ENCODE measurements at places on chromosomes 5 and 9.

- H3K4me3 ChIP-seq = no peak overlapping the region
- H3K4me1 ChIP-seq = peaks cover 16% of the 10 kb centered on the region
- peaks cover 2% of the 10 kb centered on the region for H3K36me3 ChIP-seq
- peaks cover 45% of the 10 kb centered on the region for H3K27me3 ChIP-seq
Observed at GRCh38 chr5:61202213-61202612, 39.9 kb upstream of the SMIM15 start.

DNA sequence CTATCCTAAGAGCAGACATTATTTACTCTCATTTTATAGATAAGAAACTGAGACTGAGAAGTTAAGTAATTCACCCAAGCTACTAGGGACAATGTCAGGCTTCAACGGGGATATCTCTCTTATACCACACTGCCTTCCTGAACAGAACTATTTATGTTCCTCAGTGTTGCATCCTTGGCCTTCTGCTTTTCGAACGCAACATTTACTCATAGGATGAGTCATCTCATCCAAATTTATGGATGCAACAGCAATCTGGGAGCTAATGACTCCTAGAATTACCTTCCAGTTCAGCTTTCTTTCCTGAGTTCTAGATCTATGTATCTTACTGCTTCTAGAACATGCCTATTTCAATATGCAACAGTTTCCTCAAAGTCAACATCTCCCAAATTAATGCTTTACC is 103.6 kb upstream of the PAM start:
- H3K27ac ChIP-seq = no peak overlapping the region
- H3K4me1 ChIP-seq = no peaks in the 10 kb centered on the region
- no peak overlapping the region for H3K4me3 ChIP-seq
- no peaks in the 10 kb centered on the region for H3K27me3 ChIP-seq
- H3K36me3 ChIP-seq = no peaks in the 10 kb centered on the region

DNA sequence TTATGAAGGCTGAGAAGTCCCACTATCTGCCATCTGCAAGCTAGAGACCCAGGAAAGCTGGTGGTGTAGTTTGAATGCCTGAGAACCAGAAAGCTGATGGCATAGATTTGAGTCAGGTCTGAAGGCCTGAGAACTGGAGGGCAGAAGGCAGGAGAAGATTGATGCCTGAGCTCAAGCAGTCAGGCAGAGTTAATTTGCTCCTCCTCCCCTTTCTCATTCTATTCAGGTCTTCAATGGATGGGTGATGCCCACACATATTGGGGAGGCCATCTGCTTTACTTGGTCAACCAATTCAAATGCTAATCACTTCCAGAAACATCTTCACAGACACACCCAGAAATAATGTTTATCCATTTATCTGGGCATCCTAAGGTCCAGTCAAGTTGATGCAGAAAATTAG is 87.6 kb upstream of the CPLX2 start:
- no peaks in the 10 kb centered on the region for H3K36me3 ChIP-seq
- no peak overlapping the region for H3K4me3 ChIP-seq
- no peak for DNase-seq
- no peaks in the 10 kb centered on the region for H3K4me1 ChIP-seq

- no peaks in the 10 kb centered on the region for H3K36me3 ChIP-seq
- DNase-seq = no peak
- no peaks in the 10 kb centered on the region for H3K4me1 ChIP-seq
- H3K4me3 ChIP-seq = no peak overlapping the region
- H3K27me3 ChIP-seq = no peaks in the 10 kb centered on the region
Observed at GRCh38 chr9:11318946-11319345, 706.1 kb upstream of the PTPRD start.

GRCh38 chr5:158910782-158911692 is 188.7 kb downstream of the EBF1 start:
- no peak for DNase-seq
- no peaks in the 10 kb centered on the region for H3K27me3 ChIP-seq
- H3K4me3 ChIP-seq = no peak overlapping the region
- H3K36me3 ChIP-seq = no peaks in the 10 kb centered on the region
- H3K27ac ChIP-seq = no peak overlapping the region

DNA sequence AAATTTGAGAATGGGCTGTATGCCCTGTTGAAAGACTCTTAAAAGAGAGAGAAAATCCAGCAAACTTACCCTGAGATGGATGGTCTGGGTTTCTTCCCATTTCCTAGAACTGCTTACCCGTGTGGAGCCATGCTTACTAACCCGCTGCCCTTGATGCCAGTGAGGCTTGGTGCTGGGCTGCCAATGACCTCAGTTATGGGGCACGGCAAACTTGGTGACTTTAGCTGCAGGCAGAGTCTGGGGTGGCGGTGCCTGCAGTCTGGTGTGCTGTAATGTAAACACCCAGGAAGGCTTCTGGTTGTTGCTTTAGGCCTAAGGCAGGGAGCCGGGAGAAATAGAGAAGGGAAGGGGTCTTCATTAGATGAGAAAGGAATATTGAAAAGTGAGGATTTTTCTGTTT is 7.3 kb upstream of the TENT4A start:
- DNase-seq = no peak
- no peak overlapping the region for H3K4me3 ChIP-seq
- peaks cover 8% of the 10 kb centered on the region for H3K4me1 ChIP-seq
- no peak overlapping the region for H3K27ac ChIP-seq
- no peaks in the 10 kb centered on the region for H3K36me3 ChIP-seq
